Activated CD4-positive, alpha-beta T cell treated with anti-CD3 and anti-CD28 coated beads, Interleukin-2, amount 10 ng/mL, durations not matched to agents 24 days and 14 days (primary cell): ENCODE measurements at places on chromosomes 6 and 20.

DNA sequence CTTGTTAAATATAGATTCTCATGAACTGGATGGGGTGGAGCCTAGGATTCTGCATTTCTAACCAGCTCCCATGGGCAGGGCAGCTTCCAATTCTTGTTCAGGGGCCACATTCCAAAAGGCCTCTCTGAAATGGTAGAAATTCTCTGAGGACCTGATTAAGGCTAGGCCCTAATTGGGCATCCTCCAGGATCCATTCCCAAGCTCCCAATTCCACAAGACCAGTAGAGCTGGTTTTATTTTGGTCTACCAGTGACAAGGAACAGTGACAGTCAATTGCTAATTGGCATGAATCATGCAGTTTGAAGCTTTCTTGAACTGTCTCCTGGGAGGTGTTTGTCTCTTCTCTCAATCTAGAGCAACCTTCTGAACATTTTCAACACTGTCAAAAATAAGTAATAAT, 3.0 kb downstream of the THBD start:
- DNase-seq, result no peak

DNA sequence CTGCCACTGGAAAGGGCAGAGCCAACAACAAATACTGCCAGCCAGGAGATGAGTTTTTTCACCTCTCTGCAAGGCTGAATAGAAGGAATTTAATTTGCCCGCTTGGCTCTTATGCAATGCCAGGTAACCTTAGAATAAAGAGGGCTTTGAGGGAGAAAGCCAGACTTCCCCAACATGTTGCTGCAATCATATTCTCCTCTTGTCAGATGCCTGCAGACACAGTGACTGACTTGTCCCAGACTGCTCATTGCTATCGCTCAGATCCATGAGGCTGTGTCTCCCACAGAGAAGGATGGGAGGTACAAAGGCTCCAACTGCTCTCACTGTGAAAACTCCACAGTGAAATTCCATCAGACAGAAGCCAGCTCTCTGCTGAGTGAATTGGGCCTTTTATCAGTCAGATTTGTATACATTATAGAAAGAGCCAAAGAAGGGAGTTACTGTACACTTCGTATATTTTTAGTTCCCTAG, 517.0 kb upstream of the ID4 start:
- DNase-seq, result no peak

- DNase-seq, result no peak
These were observed 53.7 kb downstream of the TOP1 start for GRCh38 chr20:41082306-41082705.

- DNase-seq, result no peak
These were observed 167.6 kb downstream of the PTPRT start for GRCh38 chr20:43022081-43022480.

DNA sequence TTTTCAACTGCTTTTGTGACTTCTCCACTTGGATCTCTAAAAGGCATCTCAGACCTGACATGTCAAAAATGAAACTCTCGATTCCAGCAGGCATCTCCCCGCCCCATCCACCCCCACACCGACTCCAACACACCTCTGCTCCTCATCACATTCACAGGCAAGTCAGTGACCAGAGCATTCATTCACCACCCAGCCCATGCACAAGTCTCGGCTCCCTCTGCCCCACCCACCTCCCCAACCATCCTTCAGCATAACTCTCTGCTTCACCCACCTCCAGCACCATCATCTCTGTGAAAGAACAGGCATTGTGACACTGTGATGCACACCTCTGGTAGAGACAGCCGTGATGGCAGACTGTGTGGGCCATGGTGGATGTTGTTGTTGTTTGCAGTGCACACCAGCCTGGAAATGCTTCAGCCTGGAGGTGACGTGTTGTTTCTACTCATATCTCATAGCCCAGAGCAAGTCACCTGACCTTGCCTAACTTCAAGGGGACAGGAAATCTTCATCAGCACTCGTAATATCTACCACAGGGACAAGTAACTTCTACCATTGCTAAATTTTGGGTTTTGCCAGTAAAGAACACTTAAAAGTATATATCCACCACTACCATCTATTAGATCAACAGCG, 56.5 kb downstream of the ANKRD60 start:
- DNase-seq, result no peak

DNA sequence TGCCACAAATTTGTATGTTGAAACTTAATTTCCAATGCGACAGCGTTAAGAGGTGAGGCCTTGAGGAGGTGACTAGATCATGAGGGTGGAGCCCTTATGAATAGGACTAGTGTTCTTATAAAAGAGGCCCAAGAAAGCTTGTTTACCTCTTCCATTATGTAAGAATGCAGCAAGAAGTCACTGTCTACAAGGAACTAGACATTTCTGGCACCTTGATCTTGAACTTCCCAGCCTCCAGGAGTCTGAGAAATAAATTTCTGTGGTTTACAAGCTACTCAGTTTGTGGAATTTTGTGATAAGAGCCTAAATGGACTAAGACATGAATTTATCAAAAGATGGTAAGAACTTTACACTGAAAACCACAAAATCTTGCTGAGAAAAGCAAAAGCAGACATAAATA, 173.6 kb upstream of the SGK1 start:
- DNase-seq, result no peak

- no peak for DNase-seq
These were observed 44.2 kb downstream of the NOX3 start for GRCh38 chr6:155411154-155412052.

- no peak for DNase-seq
These were observed 82.8 kb upstream of the HIVEP1 start for GRCh38 chr6:11929241-11929835.

DNA sequence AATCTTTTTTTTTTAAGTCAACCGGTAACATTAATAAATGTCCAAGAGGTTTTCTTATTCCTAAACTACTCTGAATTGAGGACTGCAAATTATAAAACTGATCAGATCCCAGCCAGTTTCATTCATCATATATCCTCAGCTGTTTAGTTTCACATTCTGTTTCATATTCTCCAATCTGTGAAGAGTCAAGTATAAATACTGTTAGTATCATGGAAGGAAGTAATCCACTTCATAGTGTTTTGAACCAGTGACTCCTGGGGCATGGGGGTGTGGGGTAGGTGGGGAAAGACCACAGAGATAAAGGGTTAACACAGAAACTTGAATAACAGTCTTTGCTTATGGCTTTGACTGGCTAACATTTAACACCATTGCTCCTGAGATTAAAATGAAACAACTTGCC, 69.9 kb downstream of the FYN start:
- no peak for DNase-seq

- DNase-seq, result no peak
These were observed 258.7 kb downstream of the TAF4 start for GRCh38 chr20:61806995-61807394.
